Frontal cortex (tissue), 4 donors: ENCODE measurements at places on chromosomes 2 and 18. TPM values are rescaled to one million over a fixed set of nuclear protein-coding genes. Genes with fewer than 3 reads are reported as not detected.

Gene LAMA1
- total RNA-seq: 12.2 TPM

Gene PNKD
- 15.1 TPM for total RNA-seq

Gene EMX1
- 11.8 TPM for total RNA-seq

Gene NCKAP1
- 143 TPM for total RNA-seq

Gene VAMP5
- total RNA-seq: 3.3 TPM
